ENCODE measurements at places on chromosomes 2 and 18. TPM values are rescaled to one million over a fixed set of nuclear protein-coding genes. Genes with fewer than 3 reads are reported as not detected.

The ACOXL gene
- total RNA-seq, result not detected

The RIF1 gene
- total RNA-seq, result 32.4 TPM

The TNFRSF11A gene
- total RNA-seq, result 0.43 TPM

The ANKRD53 gene
- 0.72 TPM for total RNA-seq

The SERPINB4 gene
- 0.14 TPM for total RNA-seq

The GMPPA gene
- 70.0 TPM for total RNA-seq

The ZNF512 gene
- total RNA-seq, result 23.2 TPM

The SLC4A1AP gene
- 34.8 TPM for total RNA-seq

The CRYGC gene
- total RNA-seq, result not detected

The CFAP65 gene
- total RNA-seq, result not detected

The CSRNP3 gene
- under 0.01 TPM for total RNA-seq

The IL36A gene
- not detected for total RNA-seq

The FEZ2 gene
- total RNA-seq, result 40.3 TPM

The HOXD8 gene
- 6.3 TPM for total RNA-seq

The TUBB8B gene
- not detected for total RNA-seq

The AFF3 gene
- total RNA-seq, result 1.5 TPM

The CCDC74B gene
- 2.6 TPM for total RNA-seq

The FER1L5 gene
- under 0.01 TPM for total RNA-seq

The TAF4B gene
- total RNA-seq, result 1.6 TPM

The VAMP8 gene
- 14.0 TPM for total RNA-seq

The KLHL41 gene
- total RNA-seq, result 0.14 TPM
